ENCODE measurements at places on chromosomes 1 and 21. TPM values are rescaled to one million over a fixed set of nuclear protein-coding genes. Genes with fewer than 3 reads are reported as not detected.

Gene ATP6V1G3
- 0.56 TPM for total RNA-seq

Gene FCRL2
- not detected for total RNA-seq

Gene RGS4
- total RNA-seq = not detected

Gene EXTL1
- total RNA-seq = not detected

Gene GBP6
- total RNA-seq = 0.31 TPM

Gene SPRR2E
- total RNA-seq = not detected

Gene PDC
- total RNA-seq = not detected

Gene GSTM2
- total RNA-seq = 13.6 TPM

Gene NAV1
- total RNA-seq = 0.48 TPM

Gene TCHH
- total RNA-seq = not detected

Gene IL19
- not detected for total RNA-seq

Gene DNALI1
- total RNA-seq = not detected

Gene NUF2
- 57.0 TPM for total RNA-seq

DNA sequence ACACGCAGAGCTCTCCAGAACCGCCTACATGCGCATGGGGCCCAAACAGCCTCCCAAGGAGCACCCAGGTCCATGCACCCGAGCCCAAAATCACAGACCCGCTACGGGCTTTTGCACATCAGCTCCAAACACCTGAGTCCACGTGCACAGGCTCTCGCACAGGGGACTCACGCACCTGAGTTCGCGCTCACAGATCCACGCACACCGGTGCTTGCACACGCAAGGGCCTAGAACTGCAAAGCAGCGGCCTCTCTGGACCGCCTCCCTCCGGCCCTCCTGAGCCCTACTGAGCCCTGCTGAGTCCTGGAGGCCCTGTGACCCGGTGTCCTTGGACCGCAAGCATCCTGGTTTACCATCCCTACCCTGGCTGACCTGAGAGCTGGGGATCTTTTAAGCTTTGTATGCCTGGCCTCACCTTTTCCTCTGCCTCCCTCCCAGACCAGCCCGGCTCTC is 8.3 kb downstream of the OLIG2 start:
- DNase-seq = no peak

DNA sequence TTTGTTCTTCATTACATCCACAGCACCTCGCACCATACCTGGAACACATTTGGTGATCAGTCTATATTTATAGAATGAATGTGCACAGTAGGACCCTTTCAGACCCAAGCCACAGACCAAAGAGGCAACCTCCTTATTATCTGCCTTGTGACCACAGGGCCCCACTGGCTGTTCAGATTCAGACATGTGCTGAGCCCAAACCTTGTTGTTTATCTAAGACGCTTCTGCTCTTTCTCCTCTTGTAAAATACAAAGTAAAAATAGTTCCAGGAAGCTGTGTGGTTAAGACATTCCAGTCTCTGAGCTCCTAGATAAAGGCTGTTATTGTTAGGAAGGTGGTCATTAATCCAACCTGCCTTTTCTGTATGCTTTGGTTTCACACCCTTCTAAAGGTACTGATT is 3.6 kb upstream of the SCMH1 start:
- no peak for DNase-seq

DNA sequence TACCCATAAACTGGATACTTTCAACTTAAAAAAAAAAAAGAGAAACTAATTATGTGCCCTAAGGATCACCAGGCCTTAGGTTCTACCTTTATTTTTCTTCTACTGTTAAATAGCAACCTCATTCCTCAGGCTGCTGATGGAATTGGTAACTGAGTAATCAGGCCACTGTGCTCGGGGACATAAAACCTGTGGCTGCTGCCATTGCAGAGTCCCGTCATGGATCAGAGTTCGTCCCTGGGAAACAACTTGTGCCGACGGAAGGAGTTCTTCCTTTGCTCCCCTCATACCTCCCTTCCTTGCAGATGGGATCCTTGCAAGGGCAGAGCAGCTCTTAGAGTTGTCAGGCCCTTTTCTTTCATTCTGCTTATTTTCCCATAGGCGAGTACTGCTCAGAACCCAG is 123.6 kb downstream of the PBX1 start:
- no peak for DNase-seq

GRCh38 chr1:108878678-108879077 is 1.9 kb downstream of the GPSM2 start:
- DNase-seq = no peak

GRCh38 chr1:173505391-173505790 is 28.3 kb downstream of the PRDX6 start:
- DNase-seq = no peak

DNA sequence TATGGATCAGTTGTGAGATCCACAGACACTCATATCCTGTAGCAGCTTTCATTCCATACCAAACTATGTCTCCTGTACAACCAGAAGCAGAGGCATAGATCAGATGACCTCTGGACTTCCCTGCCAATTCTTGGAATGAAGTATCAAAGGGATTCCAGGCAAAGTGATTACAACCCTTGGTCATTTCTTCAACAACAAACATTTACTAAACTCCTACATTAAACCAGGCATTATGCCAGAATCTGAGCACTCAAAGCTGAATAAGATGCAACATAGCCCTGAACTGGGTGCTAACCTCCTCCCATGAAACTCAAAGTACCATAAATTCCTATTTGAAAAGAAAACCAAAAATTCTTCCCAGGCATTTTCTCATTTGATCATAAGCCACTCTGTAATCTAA is 121.2 kb upstream of the SGIP1 start:
- DNase-seq = no peak

DNA sequence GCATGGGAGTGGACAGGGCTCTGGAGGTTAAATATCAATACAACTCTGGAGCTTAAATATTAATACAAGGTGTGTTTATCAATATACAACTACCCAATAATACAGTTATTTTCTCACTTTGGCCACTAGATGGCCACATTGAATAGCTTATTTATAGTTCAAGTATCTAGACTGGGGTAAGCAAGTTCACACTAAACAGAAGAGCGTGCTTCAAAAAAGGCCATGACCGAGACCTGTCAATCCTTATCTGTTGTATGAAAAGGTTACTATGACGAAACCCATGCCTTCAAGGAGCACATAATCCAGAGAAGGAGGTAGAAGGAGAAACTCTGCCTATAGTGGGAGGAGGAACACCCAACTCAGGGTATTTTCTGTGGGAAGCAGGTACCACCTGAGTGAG is 29.1 kb downstream of the CHML start:
- no peak for DNase-seq

DNA sequence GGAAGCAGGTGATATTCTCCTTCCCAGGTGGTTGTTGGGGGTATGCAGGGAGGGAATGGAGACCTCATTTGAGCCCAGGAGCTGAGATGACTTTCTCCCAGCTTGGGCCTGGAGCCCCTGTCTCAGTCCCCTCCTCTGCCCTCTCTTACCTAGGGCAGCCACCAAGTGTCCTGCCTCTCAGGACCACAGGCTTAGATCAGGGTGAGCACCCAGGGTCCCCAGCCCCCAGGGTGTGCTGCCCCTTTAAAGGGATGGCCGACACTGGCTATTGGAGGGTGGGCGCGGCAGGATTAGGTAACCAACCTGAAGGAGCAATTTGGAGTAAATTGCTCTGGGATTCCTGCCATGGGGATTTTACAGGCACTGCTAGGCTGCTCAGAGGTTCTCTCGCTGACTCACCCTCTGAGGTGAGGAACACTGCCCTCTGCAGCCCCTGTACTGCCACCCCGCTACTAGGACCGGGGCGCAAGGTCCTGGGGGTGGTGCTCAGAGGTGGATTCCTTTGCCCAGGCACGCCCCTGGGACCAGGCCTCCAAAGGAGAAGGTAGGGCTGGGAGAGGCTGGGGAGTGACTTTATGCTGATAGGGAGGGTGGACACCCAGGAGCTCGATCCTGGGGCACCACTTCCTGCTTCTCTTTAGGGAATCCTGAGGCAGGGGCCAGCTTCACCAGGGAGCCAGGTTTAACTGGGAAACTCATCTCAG is 1.5 kb downstream of the RPS6KA1 start:
- no peak for DNase-seq

DNA sequence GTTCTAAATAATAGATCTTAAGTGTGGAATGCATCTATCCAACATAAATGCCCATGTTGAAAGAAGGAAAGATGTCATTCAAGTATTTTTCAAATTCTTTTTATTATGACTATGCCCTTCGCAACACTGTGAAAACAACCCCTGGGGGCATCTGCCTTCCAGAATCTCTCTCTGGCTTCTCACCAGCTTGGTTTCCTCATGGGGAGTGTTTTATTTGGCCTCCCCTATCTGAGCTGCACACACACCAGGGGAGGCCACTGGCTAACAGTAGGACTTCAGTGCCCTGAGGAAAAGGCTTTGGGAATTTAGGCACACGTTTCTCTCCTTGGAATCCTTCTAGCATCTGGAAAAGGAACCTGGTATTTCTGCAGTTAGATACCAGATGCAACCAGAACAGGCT is 130.6 kb downstream of the EDEM3 start:
- no peak for DNase-seq

DNA sequence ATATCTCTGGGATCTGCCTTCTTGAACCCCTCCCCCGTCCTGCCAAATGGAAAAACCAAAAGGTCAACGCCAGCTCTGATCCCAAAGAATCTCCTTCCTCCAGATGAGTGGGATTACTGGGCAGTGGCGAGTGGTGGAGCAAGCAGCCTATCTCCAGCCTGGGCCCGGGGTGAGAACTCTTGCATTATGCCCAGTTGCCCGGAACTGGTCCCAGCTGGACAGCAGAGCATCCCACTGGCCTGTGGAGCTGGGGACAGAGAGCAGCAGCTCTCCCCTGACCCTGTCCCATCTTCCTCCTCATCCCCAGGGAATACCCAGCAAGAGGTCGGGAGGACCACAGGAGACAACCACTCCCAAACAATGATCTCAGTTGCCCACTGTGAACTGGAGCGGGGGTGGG is 130.5 kb downstream of the TMEM53 start:
- DNase-seq = no peak

DNA sequence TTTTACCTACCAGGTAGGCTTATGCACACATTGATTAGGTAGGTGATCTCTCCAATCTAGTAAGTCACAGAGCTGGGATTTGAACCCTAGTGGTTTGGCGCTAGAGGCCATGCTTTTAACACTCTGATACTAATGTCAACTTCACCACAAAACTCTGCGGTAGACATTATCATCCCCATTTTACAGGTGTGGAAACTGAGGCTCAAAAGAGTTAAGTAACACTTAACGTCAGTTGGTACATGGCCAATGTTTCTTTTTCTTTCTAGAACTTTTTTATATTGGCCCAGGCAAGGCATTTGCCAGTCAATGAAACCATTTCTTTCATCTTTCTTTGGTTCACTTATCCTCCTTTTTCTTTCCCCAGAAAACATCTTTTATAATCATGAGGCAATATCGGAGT is 95.9 kb upstream of the KIF26B start:
- DNase-seq = no peak

GRCh38 chr1:106080608-106081325 is 975.7 kb upstream of the PRMT6 start:
- DNase-seq = no peak

- DNase-seq = no peak
These were observed 3.6 kb downstream of the FMO1 start for GRCh38 chr1:171251952-171252300.

- DNase-seq = no peak
These were observed 138.4 kb upstream of the DSCAM start for GRCh38 chr21:40985370-40985769.

- DNase-seq = no peak
These were observed 182.9 kb upstream of the ATP1B1 start for GRCh38 chr1:168923521-168924136.

DNA sequence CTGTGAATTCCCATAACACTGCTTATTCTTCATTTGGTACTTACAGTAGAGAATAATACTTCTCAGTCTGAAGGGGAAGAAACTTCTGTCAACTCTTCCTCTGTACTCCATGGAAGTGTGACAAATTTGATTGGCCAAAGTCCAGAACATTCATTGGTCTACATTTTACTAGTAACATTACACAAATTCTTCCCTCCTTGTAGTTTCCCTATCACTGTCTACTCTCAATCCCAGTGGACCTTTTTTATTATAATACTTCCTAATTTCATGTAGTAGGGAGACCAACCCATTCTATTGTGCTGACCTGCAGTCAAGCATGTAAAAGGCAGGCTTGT is 74.7 kb downstream of the ALG6 start:
- no peak for DNase-seq

GRCh38 chr1:54987427-54987826 is 7.0 kb downstream of the TMEM61 start:
- no peak for DNase-seq

- DNase-seq = no peak
These were observed 8.9 kb upstream of the CD48 start for GRCh38 chr1:160720356-160721085.
